H54 (cell line): ENCODE measurements at places on chromosomes 5 and 9.
A peak's percentile ranks its signal among the peaks of the same experiment; 100 is the strongest.

- DNase-seq, result peak; percentile 32
These were observed 79.4 kb downstream of the ESM1 start for GRCh38 chr5:54905942-54906537.

DNA sequence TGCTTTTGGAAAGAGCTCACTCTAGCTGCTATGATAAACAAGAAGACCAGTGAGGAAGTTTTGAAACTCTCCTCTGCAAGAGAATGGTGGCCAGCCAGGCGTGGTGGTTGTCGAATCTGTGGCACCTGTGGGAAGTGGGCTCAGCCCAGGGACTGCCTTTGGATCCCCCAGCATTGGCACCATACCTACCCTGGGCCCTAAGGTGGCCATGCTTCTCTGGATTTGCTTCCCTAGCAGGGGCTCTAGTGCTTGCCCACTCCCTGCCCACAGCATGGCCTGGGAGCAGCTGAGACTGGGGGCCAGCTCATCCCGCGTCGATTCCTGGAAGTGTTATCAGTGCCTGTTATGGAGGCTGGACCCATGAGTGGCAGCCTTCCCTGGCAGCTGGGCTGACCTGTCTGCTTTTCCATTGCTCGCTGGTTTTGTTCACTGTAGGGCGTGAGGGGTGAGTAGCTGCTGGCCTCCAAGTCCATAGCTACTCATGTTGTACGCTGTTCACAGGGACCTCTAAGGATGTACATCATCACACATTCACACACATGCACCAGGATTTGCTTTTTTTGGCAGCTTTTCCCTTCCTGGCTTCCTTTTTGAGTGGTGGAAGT is 2.3 kb downstream of the SLC22A4 start:
- no peak for DNase-seq

DNA sequence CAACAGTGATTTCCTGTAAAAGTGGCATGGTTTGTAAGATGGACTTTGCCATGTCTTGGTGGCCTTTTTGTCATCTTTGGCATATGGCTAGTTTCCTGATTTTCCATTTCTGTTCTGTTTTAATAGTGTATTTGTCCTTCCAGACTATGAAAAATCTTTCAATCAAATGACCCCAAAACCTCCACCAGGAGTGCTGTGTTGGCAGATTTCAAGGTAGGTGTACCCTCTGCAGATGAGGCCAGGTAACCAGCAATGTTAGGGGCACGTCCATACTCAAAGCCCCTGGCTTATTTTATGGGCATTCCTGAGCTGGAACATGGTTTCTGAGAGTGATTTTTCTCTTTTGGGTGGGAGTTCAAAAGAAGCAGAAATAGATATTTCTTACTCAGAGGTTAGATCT is 15.2 kb upstream of the MAP1B start:
- no peak for DNase-seq

DNA sequence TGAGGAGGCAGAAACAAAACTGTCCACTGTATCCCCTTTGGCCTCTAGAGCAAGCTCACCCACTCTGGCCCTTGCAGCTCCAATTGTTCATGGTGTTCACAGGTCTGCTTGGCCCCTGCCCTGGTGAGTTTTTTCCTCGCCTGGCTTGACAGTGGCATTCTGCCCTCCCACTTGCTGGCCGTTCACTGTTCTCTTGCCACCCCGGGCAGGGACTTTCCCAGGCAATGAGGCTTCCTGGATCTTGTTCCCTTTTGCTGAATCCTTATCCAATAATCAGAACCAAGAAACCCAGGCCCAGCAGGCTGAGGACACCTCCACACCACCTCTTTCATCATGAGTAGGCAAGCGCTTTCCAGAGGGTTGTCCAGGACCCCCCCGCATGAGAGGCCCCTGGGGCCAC is 31.2 kb downstream of the ZNF618 start:
- no peak for DNase-seq

- DNase-seq, result no peak
These were observed 598 bp downstream of the MYO10 start for GRCh38 chr5:16935231-16936149.

DNA sequence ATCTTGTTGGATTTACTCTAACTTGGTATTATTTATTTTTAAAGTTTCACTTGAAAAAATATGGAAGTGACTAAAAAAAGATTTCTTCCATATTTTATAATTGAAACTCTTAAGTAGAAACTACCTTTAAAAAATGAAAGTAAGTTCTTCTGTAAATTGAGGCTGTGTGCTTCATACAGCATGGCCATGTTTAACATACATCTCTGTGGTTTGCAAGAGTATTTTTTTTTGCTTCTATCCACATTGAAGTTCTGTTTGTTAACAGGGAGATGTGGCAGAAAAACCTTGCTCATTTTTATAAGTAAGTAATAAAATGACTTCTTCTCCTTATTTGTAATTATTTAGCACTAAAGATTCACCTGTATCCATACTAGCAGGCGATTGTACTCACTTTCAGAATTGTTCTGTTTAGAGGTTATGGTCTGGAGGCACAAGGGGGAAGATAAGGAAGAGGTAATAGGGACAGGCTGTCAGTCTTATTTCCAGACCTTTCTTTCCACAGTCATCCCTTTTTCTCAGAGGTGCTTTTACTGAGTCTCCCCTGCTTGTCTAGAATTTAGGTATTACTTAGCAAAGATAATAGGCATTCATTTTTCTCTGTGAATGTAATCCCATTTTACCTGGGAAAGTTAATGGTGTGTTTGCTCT is 16.0 kb downstream of the FYB1 start:
- no peak for DNase-seq

DNA sequence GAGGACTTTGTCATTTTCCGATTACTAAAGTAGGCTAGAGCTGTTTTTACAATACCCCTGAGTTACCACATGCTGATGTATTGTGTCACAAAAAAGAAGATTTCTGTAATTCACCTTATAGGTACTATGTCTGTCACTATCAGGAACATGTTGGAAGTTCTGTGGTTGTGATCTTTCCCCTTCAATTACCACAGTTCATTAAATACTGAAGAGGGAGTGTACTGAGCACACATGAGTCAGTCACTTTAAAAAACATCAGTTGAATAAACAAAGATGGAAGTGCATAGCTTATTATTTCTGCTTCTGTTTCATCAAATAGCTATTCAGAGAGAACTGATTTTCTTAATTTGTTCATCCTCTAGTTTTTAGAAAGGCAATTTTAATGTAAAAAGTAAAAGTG is 31.7 kb downstream of the AP3S1 start:
- no peak for DNase-seq

DNA sequence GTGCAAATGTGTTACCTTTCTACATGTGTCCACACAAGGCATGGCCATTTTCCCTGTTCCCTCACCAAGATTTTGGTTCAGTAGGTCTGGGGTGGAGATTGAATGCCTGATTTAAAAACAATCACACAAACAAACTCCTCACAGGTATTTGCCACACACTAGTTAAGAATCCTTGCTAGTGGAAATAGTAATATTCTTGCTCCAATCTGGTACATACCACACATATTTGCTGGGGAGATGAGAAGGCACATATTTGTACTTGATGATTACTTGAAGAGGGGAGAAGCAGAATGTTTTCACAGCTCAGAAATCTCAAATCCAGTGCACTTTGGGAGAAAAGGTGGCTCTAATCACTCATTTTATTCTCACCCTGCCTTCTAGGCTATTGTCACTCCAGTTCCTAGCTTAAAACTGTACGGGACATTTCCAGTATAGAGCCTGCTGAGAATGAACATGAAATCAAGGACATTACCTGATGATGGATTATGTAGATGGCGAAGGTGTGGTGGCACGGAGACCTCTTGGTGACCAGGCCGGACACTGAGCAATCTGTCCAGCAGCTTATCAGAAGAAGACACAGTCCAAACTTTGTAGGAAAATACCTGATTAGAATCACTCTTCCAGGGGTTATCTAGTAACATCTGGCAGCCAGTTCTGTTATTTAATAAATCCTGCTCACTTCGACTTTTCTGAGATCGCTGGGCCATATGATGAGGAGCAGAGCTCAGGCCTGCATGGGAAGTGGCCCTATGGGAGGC is 116.1 kb upstream of the IL6ST start:
- no peak for DNase-seq

- no peak for DNase-seq
These were observed 258.7 kb downstream of the TRIM32 start for GRCh38 chr9:116945817-116946216.

DNA sequence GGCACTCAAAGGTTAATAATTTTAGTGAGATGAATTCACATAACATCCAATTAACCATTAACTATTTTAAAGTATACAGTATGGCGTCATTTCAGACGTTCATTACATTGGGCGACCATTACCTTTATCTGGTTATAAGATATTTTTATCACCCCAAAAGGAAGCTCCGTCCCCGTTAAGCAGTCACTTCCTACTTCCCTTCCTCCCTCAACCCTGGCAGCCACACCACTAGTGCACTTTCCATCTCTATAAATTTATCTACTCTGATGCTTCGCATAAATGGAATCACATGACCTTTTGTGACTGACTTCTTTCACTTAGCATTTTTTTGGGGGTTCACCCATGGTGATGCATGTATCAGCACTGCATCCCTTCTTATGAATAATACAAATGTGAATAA is 168.3 kb upstream of the PUM3 start:
- DNase-seq, result no peak

GRCh38 chr5:68418201-68418600 is 202.6 kb downstream of the PIK3R1 start:
- no peak for DNase-seq

DNA sequence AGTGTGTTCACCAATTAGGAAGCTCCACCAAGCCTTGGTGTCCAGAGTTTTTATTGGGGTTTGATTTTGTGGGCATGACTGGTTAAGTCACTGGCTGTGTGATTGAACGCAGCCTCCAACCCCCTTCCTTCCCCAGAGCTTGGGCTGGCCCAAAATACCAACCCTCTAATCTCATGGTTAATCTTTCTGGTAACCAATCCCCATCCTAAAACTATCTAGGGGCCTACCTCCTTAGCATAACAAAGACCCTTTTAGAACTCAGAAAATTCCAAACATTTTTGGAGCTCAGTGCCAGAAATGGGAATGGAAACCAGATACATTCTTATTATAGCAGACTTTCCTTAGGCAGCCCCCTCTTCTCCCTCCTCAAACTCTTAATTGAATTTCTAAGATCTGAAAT is 35.9 kb upstream of the HRH2 start:
- DNase-seq, result no peak

DNA sequence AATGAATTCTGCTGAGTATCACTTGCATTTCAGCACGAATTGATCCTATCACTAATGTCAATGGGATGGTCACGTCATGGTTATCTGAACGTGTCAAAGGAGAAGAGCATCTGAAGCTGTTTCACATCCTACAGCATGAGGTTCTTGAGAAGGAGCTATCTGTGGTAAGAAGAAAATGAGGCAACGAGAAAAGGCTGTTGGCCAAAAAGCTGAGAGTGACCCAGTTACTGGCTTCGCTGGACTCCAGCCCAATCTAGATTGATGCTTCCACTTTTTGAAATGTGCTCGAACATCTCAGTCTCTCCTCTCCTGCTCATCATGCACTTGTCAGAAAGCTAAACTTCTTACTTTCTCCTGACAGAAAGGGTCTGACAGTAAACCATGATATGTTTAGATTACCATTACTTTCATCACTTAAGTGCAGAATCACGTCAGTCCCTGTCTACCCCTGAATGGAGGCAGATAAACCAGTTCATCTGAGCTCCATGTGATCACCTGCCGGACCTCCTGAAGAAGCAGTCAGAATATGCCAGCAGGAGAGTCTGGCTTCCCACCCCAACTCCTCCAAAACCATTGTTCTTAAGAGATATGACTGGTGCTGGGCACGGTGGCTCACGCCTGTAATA is 22.5 kb downstream of the MGAT1 start:
- DNase-seq, result no peak

GRCh38 chr5:116032094-116032517 is at the start of gene ARL14EPL:
Gene ARL14EPL (plus strand): TSS chr5:116032472. CDS start chr5:116051466, 18,994 bp downstream.
- DNase-seq, result peak; percentile 39

- no peak for DNase-seq
These were observed 5.6 kb downstream of the EGFLAM start for GRCh38 chr5:38263983-38264382.

- no peak for DNase-seq
These were observed 30.8 kb downstream of the GLRX start for GRCh38 chr5:95791751-95792150.

- DNase-seq, result no peak
These were observed 109.2 kb upstream of the SMIM23 start for GRCh38 chr5:171676286-171676944.

- DNase-seq, result no peak
These were observed 2.2 kb upstream of the RGS3 start for GRCh38 chr9:113461285-113461684.
